Activated B cell treated with CpG ODN at 0.5 μM for 24 hours (primary cell): ENCODE measurements at places on chromosomes 11 and 22.
A peak's percentile ranks its signal among the peaks of the same experiment; 100 is the strongest.

DNA sequence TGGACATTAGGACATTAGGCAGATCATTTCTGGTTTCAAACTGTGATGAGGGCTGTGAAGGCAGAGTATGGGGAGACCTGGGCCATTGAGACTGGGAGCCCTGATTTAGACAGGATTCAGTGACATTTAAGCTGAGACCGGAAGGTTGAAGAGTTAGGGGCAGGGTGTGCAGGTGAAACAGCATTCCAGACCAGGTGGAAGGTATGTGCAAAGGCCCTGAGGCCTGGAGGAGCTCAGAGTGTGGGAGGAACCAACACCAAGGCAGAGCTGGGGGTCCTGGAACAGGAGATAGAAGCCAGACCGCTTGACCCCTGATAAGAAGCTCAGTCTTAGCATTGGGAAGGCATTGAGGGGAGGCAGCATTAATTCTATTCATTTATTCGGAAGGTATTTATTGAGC lies 32.5 kb downstream of the ZC3H7B start:
- DNase-seq = no peak

- DNase-seq = no peak
Measured at GRCh38 chr11:73951797-73952196, 971 bp downstream of the DNAJB13 start.

DNA sequence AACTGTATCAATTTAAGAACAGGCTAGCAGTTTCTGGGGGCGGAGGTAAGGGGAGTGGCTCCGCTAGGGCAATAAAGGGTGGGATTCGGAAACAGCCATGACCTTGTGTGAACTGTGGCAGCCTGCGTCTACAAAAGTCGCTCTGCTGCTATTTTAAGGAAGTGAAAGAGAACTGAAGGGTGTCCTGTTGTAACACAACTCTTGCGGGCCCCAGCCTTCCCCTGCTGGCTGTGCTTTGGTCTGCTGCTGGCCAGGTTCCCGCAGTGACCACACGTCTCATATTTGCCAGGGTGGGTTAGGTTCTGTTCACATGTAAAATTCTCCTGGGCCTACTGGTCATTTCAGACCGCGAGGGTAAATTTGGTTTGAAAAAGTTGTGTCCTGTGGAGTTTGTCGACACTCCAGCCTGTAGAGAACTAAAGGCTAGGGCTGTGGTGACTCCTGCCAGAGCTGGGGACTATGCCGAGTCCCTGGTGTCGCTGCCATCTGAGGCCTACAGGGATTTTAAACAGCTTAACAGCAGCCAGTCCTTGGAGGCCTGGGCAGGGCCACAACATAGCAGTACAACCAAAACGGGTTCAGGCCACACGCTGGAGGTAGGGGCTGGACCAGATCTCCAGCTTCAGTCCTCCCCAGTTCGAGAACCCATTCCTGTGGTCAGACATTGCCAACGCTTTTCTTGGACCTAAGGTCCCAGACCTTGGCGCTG lies 1.1 kb upstream of the PPFIBP2 start:
- peak; percentile 63 for DNase-seq

- DNase-seq = peak; percentile 73
Measured at GRCh38 chr11:1882265-1883238, 9.1 kb downstream of the PRR33 start.

- DNase-seq = no peak
Measured at GRCh38 chr11:130420478-130421198, 7.8 kb downstream of the ADAMTS8 start.

GRCh38 chr11:76083563-76084451 lies 122.5 kb downstream of the WNT11 start:
- no peak for DNase-seq

DNA sequence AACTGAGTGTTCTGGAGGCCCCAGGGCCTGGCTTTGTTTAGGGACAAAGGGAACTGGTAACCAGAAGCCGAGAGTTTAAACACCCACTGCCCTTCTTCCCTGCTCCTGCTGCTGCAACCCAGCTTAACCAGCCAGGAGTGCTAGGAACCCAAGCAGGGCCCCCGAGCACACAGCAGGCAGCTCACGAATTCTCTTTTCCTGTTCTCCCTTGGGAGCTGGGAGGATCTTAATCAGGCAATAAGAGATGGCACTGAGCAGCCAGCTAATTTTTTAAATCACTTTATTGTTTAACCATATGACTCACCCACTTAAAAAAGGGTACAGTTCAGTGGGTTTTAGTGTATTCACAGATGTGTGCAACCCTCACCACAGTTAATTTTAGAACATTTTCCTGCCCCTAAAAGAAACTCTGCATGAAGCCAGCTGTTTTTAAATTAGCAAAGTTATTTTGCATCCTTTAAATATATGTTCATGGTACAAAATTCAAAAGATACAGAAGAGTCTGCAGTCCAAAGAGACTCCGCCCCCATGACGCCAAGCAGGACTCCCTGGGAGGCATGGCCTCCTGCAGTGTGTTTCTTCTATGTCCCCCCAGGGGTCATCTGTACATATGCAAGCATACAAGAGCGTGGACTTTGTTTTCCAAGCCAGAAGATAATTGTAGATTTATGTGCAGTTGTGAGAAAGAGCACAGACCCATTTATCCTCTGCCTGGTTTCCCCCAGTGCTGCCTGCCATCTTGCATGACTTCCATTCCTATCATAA lies 18.9 kb upstream of the PPP6R3 start:
- no peak for DNase-seq

GRCh38 chr22:49483946-49484345 lies 343.7 kb downstream of the BRD1 start:
- DNase-seq = no peak
